ENCODE measurements at places on chromosomes 16 and 17. TPM values are rescaled to one million over a fixed set of nuclear protein-coding genes. Genes with fewer than 3 reads are reported as not detected.
A peak's percentile ranks its signal among the peaks of the same experiment; 100 is the strongest.

DNA sequence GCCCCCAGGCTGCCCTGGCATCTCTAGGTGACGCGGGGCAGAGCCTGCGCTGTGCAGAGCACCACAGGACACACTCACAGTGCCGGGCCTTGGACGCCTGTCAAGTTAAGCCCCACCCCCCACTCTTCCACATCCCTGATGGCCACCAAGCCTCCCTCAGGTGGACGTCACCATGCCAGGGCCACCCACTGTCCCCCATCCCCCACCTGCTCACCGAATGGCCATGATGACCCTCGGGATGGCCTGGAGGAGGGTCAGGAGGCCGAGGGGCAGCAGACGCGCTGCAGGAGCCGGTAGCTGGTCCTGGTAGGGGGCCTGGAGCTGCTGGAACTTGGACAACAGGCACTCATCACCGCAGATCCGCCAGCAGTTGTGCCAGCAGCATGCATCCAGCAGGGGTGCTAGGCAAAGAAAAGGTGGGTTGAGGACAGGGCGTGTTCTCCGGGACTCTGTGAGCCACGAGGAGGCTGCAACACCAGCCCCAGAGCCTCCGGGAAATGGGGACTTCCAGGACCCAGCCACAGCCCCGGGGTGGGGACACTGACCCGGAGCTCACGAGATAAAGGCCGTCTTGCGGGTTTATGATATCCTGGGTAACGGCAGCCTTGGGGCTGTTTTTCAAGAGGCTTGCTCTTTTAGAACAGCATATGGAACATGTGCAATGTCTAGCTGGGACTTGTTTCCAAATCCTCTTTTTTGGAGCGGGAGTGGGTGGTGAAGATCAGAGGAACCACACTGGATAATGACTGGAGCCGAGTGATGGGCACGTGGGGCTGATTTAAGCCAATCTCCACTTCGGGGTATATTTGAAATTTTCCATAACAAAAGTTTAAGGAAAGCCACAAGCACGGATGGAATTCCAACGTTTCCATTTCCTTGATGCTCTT, 11.4 kb downstream of the C16orf95 start:
- DNase-seq = peak; percentile 68

GRCh38 chr17:35817196-35817595, 7.9 kb downstream of the TAF15 start:
- DNase-seq = no peak

- DNase-seq = no peak
Measured at GRCh38 chr17:11612956-11613355, 14.7 kb downstream of the DNAH9 start.

Gene KRT16
- not detected for polyA plus RNA-seq

DNA sequence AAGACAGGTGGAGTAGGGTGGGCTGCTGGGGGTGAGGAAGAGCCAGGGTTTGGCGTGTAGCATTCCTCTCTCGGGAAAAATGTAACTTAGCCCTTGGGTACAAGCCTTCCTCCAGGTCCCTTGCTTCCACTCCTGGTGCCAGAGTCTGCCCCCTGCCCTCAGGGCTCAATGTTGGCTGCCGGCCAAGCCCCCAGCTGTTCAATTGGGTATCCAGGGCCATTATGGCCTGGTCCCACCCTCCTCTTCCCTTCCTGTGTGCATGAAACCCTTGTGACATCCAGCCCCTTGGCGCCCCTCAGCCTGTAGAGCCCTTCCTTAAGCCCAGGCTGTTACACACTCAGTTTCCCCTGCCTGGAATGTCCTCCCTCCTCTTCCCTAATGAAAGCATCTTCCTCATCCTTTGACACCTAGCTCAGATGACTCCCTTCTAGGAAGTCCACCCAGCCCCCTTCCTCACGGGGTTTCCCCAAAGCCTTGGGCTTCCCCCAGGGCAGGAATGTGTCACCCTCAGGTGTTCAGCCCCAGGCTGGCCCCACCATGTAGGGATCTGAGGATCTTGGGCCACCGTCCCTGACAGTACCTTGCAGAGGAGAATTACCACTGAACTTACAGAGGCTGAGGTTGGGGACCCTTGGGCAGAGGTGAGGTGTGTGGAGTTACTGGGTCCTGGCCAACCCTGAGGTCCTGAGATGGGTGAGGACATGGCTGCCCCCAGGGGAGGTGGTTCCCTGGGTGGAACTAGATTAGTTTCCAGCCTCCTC, 30.0 kb downstream of the B9D1 start:
- no peak for DNase-seq

GRCh38 chr17:81453712-81454111, 58.5 kb downstream of the BAHCC1 start:
- DNase-seq = no peak

DNA sequence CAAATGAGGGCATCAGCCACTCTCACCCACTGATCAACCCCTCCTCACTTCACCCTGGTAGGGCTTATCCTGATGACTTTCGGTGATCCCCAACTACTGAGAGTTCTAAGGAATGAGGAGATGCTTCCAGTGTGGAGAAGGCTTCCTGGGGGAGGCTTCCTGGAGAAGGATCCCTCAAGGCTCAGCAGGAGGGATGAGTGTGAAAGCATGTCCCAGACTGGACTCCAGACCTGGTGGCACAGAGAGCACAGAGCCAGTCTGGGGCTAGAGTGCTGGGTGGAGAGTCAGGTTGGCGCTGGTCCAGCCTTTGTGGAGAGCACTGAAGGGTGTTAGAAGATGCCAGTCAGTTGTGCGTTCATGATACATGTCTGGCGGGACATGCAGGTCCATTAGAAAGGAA, 53.7 kb downstream of the PLD6 start:
- DNase-seq = no peak

Gene KRT34
- polyA plus RNA-seq = not detected

Gene KRT20
- polyA plus RNA-seq = not detected

DNA sequence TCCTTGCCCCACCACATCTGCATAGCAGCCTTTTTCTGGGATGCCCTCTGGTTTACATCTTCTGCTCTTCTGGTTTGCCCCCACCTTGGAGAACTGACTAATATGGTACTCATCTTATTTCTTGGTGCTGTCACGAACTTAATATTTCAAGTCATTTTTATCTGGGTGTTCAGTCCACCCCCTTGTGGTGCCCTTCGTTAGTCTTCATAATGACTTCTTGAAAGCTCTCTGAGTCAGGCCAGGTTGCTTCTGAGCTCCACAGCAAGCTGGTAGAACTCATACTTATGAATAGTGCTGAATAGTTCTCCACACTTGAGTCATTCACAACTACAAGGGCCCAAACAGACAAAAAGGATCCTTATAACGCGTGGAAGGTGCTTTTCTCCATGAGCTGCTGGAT, 35.8 kb upstream of the TEKT3 start:
- no peak for DNase-seq

DNA sequence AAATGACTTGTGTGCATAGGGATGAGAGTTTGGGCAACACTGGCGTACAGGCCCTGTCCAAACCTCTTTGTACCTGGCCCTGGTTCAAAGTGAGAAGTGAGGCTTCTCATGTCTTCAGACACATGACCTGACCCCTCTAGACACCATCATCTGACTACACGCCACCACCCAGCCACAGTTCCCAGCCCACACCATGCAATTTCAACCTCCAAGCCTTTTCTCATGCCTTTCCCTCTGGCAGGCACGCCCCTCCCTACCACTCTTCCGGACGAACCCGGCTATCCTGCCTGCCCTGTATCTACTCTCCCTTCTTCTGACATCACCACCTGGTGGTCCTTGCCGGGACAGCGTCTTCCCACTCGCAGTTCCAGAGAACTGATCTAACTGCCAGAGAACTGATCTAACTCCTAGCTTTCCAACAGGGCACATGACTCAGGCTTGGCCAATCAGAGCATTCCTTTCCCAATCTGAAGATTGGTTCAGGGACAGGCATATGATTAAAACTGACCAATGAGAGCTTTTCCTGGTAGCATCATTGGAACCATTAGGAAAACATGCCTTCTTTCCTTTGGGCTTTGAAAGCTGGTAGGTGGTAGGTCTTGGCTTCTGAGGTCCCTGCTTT, 27.1 kb upstream of the IL21R start:
- peak; percentile 48 for DNase-seq

GRCh38 chr16:61595605-61596004, 440.6 kb downstream of the CDH8 start:
- no peak for DNase-seq

- DNase-seq = peak; percentile 72
Measured at GRCh38 chr16:21158208-21159110, at the start of gene LDAF1. LDAF1 (plus strand) TSS chr16:21158674; CDS start chr16:21161183, 2,509 bp downstream.

DNA sequence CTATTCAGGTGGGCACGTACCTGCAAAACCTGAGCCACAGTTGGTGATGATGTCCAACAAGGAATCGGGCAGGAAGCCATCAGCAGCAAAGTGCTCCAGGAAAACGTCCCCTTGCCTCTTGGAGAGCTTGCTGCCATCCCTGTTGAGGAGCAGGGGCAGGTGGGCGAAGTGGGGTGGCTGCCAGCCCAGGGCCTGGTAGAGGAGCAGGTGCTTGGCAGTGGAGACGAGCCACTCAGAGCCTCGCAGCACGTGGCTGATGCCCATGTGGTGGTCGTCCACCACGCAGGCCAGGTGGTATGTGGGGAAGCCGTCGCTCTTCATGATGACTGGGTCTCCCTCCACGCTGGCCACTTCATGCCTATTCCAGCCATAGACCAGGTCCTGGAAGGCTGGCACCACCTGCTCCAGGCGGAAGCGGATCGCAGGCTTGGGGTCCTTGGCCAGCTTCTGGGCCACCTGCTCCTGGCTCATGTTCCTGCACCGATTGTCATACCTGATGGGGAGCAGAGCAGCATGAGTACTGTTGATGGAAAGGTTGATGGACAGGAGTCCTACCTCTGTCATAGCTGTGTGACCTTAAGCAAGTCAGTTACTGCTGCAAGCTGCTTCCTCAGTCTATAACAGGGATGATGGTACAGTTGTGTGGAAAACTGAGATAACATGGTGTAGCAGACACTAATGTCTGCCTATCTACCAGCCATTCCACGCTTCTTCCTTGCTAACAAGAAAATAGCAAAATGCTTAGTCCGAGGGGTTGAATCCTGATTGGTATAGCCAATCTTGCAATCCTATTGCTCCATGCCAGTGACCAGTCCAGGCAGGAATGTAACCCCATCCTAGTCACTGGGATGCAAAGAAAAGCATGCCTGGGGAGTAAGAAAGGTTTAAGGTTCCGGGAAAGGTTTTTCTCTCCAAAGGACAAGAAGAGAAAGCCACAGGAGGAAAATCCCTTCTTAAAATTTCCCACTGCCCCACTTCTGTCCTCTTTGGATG, 22.0 kb downstream of the EARS2 start:
- no peak for DNase-seq

Gene AP1G1
- 23.8 TPM for polyA plus RNA-seq

Gene CCDC154
- 0.39 TPM for polyA plus RNA-seq
